ENCODE measurements at places on chromosomes 4 and X. TPM values are rescaled to one million over a fixed set of nuclear protein-coding genes. Genes with fewer than 3 reads are reported as not detected.

PDZD4 gene
- not detected for total RNA-seq

AREG gene
- total RNA-seq, result 714 TPM

GLRA2 gene
- total RNA-seq, result not detected

SLC7A11 gene
- total RNA-seq, result 291 TPM

MAGEB17 gene
- total RNA-seq, result not detected

DMRTC1 gene
- not detected for total RNA-seq

NLGN4X gene
- 0.50 TPM for total RNA-seq

TECRL gene
- total RNA-seq, result not detected

HSFX2 gene
- total RNA-seq, result not detected

NXF2B gene
- total RNA-seq, result not detected

SLC9B2 gene
- 13.0 TPM for total RNA-seq

SMR3B gene
- total RNA-seq, result not detected

OPRPN gene
- total RNA-seq, result not detected

CDX4 gene
- not detected for total RNA-seq

SPANXA1 gene
- not detected for total RNA-seq

NUDT11 gene
- total RNA-seq, result 5.5 TPM

Measured in nasal cavity respiratory epithelium epithelial cell of viscerocranial mucosa (primary cell).